Glutamatergic neuron (in vitro differentiated cells): ENCODE measurements at places on chromosomes 13 and 19.

GRCh38 chr13:107271227-107271626, 703.3 kb upstream of the ARGLU1 start:
- H3K36me3 ChIP-seq = no peaks in the 10 kb centered on the region
- H3K4me3 ChIP-seq = no peak overlapping the region
- H3K27ac ChIP-seq = peak overlapping the region; percentile 1
- H3K27me3 ChIP-seq = no peaks in the 10 kb centered on the region
- peaks cover 3% of the 10 kb centered on the region for H3K4me1 ChIP-seq
- no peak for DNase-seq

- DNase-seq = no peak
These were observed 39.3 kb upstream of the TCF3 start for GRCh38 chr19:1691589-1692290.

DNA sequence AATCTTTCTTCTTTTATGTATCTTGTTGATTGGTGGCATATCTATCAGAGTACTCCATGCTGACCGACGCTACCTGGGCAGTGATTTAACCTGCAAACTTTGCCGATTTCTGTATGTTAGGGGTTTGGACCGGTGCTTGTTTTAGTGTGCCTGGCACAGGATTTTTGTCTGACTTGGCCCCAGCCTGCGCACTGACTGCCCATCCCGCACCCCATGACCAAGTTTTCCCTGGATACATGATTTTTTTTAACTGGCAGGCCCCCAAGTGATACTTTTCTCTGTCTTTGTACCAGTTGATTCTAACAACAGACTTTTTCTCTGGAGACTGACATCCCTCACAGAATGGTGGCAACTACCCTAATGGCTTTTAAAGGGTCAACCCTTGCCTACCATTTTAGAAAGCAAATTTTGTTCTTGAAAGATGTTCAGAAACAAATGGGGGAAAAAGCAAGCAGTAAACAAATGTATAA, 69.0 kb upstream of the C1QTNF9B start:
- no peaks in the 10 kb centered on the region for H3K36me3 ChIP-seq
- no peak for DNase-seq
- no peak overlapping the region for H3K27ac ChIP-seq
- H3K27me3 ChIP-seq = peaks cover 3% of the 10 kb centered on the region

- no peak overlapping the region for H3K27ac ChIP-seq
- DNase-seq = no peak
- H3K4me3 ChIP-seq = no peak overlapping the region
- H3K27me3 ChIP-seq = no peaks in the 10 kb centered on the region
- H3K36me3 ChIP-seq = no peaks in the 10 kb centered on the region
These were observed 126.6 kb upstream of the UFM1 start for GRCh38 chr13:38223089-38223488.

GRCh38 chr19:4524808-4525562, 6.7 kb upstream of the PLIN4 start:
- H3K27me3 ChIP-seq = peaks cover 6% of the 10 kb centered on the region
- no peaks in the 10 kb centered on the region for H3K4me1 ChIP-seq
- DNase-seq = peak; percentile 90
- no peak overlapping the region for H3K4me3 ChIP-seq

- no peaks in the 10 kb centered on the region for H3K27me3 ChIP-seq
- H3K4me3 ChIP-seq = no peak overlapping the region
- no peak overlapping the region for H3K27ac ChIP-seq
- H3K36me3 ChIP-seq = peaks cover 5% of the 10 kb centered on the region
These were observed 68.3 kb downstream of the PEPD start for GRCh38 chr19:33453265-33453664.

- H3K4me1 ChIP-seq = no peaks in the 10 kb centered on the region
- H3K27me3 ChIP-seq = peaks cover 39% of the 10 kb centered on the region
These were observed 8.2 kb downstream of the NFIC start for GRCh38 chr19:3374369-3375112.

DNA sequence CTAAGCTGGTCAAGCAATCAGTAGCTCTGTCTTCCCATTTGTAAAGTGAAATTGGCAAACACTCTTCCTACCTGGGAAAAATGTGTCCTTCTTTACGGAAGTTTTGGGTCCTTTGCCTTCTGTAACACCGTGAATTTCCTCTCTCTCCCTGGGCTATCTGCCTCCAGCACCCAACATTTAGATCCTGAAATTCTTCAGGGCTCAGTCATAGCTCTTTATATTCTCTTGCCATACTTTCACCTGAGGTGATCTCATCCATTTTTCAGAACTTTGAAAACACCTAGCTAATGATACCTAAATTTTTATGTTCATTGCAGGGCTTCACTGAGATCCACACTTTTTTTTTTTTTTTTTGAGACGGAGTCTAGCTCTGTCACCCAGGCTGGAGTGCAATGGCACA, 1042.2 kb downstream of the DIAPH3 start:
- no peaks in the 10 kb centered on the region for H3K4me1 ChIP-seq
- H3K36me3 ChIP-seq = no peaks in the 10 kb centered on the region
- H3K4me3 ChIP-seq = no peak overlapping the region
- H3K27me3 ChIP-seq = no peaks in the 10 kb centered on the region
- no peak for DNase-seq

DNA sequence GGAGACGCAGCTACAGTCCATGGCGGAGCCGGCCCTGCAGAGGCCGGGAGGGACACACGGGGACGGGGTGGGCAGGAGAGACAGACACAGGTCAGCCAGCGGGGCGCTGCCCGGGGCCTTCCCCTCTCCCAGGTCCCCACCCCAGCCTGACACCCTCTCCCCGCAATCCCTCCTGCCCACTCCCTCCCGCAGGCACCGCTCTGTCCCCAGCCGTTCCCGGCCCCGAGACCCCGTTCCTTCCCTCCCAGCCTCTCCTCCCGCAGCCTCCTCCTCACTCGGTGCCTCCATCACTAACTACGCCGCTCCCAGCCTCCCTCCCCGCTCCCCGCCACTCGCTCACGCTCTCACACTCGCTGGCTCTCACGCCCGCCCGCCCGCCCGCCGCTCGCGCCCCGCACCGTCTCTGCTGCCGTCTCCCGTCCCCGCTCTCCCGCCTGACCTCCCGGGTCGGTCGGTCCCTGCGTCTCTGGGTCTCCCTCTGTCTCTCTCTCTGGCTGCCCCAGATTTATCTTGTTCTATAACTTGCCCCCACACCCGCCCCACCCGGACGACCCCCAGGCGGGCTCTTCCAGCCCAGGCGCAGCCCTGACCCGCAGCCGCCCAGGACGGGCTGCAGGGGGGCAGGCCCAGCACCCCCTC, 15.2 kb downstream of the ERFL start:
- H3K27ac ChIP-seq = no peak overlapping the region
- H3K4me1 ChIP-seq = peaks cover 20% of the 10 kb centered on the region
- no peaks in the 10 kb centered on the region for H3K36me3 ChIP-seq
- H3K4me3 ChIP-seq = no peak overlapping the region
- H3K27me3 ChIP-seq = peaks cover 22% of the 10 kb centered on the region

- H3K36me3 ChIP-seq = no peaks in the 10 kb centered on the region
- H3K4me3 ChIP-seq = no peak overlapping the region
- H3K27ac ChIP-seq = no peak overlapping the region
- DNase-seq = no peak
- no peaks in the 10 kb centered on the region for H3K4me1 ChIP-seq
These were observed 24.3 kb downstream of the LEUTX start for GRCh38 chr19:39802958-39803357.

DNA sequence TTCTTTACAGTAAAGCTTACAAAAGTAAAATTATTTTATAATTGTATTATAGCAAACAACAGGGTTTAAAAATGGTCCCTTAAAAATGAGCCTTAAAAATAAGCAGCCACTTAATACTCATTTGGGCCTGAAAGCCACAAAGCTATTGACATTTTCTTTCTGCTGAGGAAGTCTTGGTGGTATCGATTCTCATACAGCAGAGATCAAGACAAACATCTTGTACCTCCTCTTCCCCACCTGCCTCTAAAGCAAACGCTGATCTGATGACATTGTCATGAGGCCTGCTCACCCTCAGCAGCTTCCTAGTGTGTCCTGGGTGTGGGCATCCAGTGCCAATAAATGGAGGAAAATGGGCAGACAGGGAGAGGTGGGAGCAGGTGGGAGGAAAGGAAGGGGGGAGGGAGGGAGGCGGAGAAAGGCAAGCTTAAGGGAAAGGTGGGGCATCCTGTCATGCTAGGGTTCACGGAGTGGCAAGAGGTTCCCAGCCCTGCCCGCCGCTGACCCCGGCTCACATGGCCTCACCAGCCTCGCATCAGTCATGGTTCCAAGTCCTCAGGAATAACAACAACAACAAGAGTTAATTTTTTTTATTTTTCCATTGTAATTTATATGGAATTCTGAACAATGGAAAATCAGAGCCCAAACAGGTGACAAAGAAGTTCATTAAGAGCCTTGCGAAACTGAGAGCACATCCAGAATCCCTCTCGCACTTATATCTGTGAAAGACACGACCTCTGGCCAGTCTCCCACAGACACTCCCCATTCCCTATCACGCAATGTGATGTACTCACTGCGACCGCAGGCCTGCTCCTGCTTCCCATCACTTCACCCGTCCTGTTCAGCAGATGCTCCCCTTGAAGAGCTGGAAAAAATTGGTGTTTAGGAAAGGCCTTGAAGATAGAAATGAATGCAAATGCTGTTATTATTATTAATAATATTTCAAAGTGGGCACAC, 15.1 kb upstream of the ATP11A start:
- no peaks in the 10 kb centered on the region for H3K36me3 ChIP-seq
- no peak overlapping the region for H3K4me3 ChIP-seq
- peaks cover 20% of the 10 kb centered on the region for H3K4me1 ChIP-seq
- peaks cover 6% of the 10 kb centered on the region for H3K27me3 ChIP-seq
- no peak for DNase-seq

- H3K36me3 ChIP-seq = peaks cover 7% of the 10 kb centered on the region
- no peaks in the 10 kb centered on the region for H3K4me1 ChIP-seq
- no peak for DNase-seq
- H3K27ac ChIP-seq = no peak overlapping the region
These were observed 233.9 kb downstream of the ABCC4 start for GRCh38 chr13:95067303-95067702.

- no peak for DNase-seq
- peaks cover 7% of the 10 kb centered on the region for H3K27me3 ChIP-seq
These were observed 2.3 kb downstream of the ZNF414 start for GRCh38 chr19:8511573-8512101.

DNA sequence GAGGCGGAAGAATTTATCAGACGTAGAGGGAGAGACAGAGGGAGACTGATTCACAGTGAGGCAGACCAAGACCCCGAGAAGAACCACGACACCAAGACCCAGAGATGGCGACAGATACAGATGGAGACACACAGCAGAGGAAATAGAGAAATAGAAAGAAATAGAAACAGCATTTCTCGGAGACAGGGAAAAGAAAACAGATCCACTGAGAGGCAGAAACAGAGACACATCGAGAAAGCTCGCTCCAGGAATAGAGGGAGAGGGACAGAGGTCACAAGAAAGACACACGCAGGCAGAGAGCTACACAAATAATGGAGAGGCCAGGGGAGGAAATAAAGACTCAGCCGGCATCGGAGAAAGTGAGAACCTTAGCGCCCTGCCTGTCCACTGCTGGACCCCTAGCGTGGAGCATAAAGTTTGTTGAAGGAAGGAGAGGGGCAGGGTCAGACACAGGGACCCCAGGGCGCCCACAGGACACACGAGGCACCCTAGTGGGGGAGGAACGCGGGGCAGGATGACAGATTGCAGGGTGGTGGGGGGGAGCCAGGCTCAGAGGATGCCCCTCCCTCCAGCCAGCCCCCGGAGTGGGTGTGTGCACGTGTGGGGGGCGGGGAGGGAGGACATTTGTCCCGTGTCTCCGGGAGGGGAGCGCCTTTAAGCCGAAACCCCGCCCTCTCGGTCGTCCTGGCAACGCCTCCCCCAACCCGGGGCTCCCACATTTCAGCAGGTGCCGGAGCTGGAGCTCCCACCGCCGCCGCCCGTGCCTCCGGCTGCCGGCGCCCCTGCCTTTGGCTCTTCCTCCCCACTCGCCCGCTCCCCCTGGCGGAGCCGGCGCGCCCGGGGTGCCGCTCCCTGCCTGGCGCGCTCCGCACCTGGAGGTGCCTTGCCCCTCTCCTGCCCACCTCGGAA, at the start of gene PRKCG:
PRKCG (plus strand) TSS at position 716 of the 909 bp plus-strand sequence. CDS start 298 bp downstream, outside the sequence.
- H3K27me3 ChIP-seq = peaks cover 11% of the 10 kb centered on the region
- peak; percentile 81 for DNase-seq
- H3K36me3 ChIP-seq = no peaks in the 10 kb centered on the region

- no peak overlapping the region for H3K4me3 ChIP-seq
These were observed 63.3 kb downstream of the CBY2 start for GRCh38 chr13:45765464-45765863.

DNA sequence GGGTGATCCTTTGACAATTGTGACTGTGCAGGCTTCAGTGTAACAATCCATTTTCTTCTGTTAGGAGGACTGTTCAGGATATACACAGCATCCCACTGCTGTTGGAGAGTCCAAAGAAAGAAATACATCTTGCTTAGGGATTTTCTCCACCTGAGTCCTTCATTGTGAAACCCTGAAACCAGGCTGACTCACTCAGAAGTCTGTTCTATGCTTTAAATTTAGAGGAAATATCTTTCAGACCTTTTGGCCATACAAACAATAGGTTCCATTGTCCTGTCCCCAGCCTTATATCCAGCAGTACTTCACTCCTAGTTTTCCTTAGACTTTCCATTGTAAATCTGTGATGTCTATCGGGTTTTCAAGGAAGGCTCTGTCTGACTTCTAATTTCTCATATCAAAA, 379.1 kb downstream of the SUCLA2 start:
- no peaks in the 10 kb centered on the region for H3K27me3 ChIP-seq
- no peak for DNase-seq
- H3K36me3 ChIP-seq = peaks cover 4% of the 10 kb centered on the region

DNA sequence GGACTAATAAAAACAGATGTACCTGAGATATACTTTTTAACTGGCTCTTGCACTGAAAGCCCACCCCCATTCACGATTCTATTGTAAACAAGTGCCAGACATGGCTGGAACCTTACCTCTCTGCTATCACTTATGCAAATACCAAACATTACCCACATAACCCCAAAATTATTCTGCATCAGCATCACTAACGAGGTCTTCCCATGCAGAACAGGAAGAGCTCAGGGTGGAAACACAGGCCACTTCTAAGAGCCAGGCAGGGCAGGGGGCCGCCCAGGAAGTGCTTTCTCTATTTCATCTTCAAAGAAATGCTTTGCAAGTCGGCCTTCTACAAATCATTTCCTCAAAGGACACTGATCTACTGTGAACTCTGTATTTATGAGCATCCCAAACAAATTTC, 7.3 kb downstream of the IRS2 start:
- H3K4me1 ChIP-seq = peaks cover 33% of the 10 kb centered on the region
- no peaks in the 10 kb centered on the region for H3K36me3 ChIP-seq
- H3K27me3 ChIP-seq = peaks cover 6% of the 10 kb centered on the region
- H3K4me3 ChIP-seq = peak overlapping the region; percentile 95

DNA sequence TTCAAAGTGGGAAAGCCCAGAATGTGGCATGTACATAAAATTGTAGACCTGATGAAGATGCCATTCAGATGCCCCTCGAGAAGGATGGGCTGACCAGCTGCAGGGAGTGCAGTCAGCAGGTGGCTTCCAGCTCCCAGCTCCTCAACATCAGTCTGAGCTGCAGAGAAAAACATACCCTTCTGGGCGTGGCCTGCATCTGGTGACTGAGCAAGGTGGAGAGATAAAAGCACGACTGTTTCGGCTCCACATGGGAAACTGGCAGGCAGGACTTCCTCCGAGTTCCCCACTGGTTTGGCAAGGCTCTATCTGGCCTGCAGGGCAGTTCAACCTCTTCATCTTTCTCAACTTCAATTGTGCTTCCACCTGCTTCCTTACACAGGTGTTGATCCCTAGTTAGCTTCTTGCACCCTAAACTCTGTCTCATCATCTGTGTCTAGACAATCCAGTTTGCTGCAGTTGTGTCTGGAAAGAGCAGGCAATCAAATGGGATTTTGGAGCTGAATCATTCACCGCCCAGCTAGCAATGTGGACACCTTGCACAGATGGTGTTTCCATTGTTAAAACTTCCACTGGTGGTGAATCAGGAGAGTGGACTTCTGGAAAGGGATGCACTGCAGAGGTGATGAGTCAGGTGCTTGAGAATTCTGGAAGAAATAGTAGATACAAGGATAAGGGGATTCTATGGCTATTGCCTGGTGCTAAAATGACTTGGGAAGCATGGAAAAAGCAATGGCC, 56.8 kb downstream of the POLR1D start:
- no peaks in the 10 kb centered on the region for H3K36me3 ChIP-seq
- no peaks in the 10 kb centered on the region for H3K4me1 ChIP-seq
- no peaks in the 10 kb centered on the region for H3K27me3 ChIP-seq
- no peak overlapping the region for H3K27ac ChIP-seq
- H3K4me3 ChIP-seq = no peak overlapping the region
